Cerebellar cortex (tissue), 1 donor: ENCODE measurements at places on chromosomes 11 and 22.

DNA sequence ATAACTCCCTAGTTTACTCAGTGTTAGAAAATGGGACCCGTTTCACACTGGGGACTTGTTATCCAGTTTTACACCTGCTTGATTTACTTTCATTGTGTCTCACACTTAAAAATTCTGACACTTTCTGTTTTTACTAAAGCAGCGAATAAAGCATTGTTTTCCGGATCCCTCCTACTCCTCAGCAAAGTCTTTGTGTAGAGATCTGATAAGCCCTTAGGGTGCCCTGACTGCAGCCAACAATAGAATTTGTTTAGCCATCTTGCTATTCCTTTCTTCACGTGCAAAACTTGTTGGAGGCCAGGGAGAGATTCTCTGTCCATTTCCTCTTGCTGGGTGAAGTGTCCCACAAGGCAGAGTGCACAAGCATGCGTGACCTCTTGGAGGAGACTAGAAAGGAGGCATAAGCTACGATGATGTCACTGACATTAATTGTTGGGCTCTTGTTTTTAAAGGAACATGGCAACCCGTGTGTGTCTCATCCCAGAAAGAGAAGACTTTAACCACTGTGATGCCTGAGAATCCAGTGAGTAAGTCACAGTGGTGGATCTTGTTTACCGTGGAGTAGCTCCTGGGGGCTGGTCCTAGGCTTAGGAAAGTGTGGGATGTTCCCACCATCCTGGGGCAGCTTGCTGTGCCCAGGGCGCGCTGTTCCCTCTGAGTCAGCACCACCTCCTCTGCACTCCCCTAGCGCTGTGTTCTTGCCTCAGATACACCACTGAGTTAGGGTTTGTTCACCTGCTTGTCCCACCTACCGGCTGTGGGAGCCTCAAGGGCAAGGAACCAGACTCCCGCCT is 27.7 kb downstream of the MICAL2 start:
- no peak for DNase-seq

GRCh38 chr22:37019309-37020191 is at the start of the genes MPST and TST:
Gene MPST (plus strand): TSS chr22:37019742. CDS start chr22:37019837, 95 bp downstream.
Gene TST (minus strand): TSS chr22:37019447. CDS start chr22:37018732, 715 bp downstream.
- peak; percentile 46 for DNase-seq

DNA sequence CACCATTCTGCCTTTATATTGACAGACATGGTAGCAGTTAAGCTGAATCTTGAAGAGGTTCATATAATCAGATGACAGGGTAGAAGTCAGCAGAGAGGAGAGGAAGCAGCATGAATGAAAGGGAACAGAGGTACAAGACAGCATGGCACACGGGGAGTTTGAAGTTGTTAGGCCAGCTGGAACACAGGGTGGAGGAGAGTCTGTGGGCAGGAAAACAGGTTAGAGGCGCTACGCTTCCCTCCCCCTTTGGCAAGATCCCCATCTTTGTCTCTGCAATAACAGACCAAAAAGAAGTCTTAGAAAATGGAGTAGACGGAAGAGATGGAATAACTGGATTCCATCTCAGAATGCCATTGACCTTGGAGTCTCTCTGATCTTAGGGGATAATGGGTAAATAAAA is 20.0 kb upstream of the NDUFC2 start:
- DNase-seq, result peak; percentile 38

DNA sequence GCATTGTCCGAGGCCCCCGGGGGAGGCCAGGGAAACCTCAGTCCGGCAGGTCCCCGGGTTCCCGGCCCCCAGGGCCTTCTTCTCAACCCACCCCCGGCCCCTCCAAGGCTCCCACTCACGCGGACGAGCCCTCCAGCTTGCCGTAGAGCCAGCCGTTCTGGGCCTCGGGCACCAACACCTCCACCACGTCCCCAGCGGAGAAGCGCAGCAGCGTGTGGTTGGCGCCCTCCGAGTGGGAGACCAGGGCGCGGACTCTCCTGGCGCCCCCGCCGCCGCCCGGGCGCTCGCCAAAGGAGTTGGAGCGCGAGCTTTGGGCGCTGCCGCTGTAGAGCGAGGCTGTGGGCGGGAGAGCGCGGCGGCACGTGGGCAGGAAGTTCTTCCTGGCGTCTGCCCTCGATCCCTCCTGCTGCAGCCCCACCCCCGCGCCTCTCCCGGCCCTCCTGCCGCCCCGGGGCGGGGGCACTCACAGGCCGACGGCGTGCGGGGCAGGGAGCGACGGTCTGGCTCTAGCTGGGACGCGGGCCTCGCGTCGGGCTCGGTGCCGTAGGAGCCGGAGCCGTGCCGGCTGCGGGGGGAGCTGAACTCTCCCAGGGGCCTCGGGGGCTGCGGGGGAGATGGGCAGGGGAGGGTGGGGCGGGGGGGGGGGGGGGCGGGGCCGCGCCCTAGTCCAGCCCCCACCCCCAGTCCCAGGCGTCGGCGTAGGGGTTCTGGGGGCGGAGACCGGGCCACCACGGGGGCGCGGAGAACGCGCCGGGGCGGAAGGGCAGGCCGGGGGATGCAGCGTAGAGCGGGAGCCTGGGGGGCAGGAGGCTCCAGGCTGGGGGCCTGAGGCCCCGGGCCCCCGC is 4.9 kb upstream of the SLC16A8 start:
- no peak for DNase-seq

- no peak for DNase-seq
Measured at GRCh38 chr11:95156916-95157541, 67.4 kb downstream of the ENDOD1 start.

DNA sequence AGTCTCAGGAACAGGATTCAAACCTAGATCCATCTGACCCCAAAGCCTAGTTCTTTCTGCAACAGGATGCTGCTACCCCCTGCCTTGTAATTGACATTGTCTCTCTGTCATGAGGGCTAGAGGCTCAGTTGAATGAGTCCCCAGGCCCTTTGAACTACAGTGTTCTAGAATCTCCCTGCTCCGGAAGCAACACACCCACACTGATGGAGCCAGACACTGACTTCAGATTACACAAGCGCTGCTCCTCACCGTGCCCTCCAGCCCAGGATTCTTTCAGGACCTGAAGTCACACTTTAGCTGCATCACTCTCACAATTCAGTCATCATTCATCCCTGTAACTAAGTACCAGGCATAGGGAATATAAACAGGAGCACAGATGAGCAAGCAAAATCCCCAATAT is 69.6 kb downstream of the RAB30 start:
- no peak for DNase-seq

DNA sequence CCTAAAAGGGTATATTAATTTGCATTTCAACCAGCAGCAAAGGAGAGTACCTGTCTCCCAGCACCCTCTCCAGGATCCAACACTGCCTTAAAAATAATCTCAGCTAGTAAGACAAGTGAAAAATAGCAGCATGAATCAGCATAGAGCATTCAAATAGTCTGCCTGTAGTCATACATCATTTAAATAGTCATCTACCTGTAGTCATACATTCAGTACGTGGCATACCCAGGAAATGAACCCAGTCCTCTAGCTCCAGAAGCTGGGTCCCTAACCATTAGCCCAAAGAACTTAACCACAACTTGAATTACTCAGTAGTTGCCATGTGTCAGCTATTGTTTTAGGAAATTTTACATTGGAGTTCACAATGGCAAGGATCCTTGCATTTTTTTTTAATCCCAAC is 9.3 kb downstream of the TENM4 start:
- DNase-seq, result no peak

DNA sequence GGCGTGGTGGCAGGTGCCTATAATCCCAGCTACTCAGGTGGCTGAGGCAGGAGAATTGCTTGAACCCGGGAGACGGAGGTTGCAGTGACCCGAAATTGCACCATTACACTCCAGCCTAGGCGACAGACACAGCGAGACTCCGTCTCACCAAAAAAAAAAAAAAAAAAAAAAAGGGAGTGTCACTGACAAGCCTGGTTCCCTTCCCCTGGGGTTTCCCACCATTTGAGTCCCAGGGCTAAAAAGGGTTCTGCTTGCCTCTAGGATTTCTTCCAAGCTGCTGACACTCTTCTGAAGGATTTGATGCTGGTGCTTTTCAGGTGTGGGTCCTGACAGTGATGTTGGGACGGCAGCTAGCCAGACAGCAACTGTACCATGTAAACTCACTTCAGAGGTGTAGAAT is 1.3 kb upstream of the CCDC88B start:
- DNase-seq, result no peak

- DNase-seq, result no peak
Measured at GRCh38 chr22:27970596-27971220, 51.7 kb upstream of the PITPNB start.

- DNase-seq, result no peak
Measured at GRCh38 chr11:63032457-63032856, 16.8 kb upstream of the SLC22A8 start.

- DNase-seq, result no peak
Measured at GRCh38 chr22:31585161-31585859, 76.7 kb downstream of the PISD start.

GRCh38 chr11:99739464-99740089 is 718.8 kb downstream of the CNTN5 start:
- DNase-seq, result no peak

DNA sequence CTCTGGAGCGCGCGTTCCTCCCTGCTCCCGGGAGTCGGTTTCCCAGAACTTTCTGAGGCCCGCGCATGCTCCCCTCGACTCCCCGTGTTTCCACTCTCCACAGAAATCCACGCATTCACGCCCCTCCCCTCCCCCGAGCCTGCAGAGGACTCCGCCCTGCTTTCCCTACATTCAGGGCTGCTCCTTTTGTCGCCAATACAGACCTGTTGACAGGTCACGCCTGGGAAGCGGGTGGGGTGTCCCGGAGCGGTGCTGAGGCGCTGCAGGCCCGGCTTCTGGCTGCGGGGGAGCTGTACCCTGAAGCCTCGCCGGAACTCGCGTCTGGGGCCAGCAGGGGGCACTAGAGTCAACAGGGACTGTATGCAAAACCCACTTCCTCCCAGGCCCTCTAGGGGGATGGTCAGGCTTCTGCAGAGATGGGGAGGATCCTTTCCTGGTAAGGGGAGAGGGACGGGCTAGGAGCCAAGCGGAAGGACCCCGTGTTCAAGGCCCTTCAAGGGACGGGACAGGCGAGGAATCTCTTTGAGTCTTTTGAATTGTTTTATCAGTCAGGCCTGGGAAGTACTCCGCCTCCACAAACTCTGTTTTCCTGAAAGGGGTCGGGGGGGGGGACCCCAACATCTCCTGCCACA is at the start of gene PRAME:
Gene PRAME (minus strand): TSS at position 294 of the 632 bp plus-strand sequence. CDS start 2,433 bp downstream, outside the sequence.
- DNase-seq, result peak; percentile 62

- no peak for DNase-seq
Measured at GRCh38 chr11:61071208-61071681, 31.0 kb upstream of the CD5 start.

GRCh38 chr11:122979815-122980595 is 1.6 kb downstream of the BSX start:
- DNase-seq, result no peak

- no peak for DNase-seq
Measured at GRCh38 chr11:2095198-2095520, 44.0 kb downstream of the IGF2 start.

DNA sequence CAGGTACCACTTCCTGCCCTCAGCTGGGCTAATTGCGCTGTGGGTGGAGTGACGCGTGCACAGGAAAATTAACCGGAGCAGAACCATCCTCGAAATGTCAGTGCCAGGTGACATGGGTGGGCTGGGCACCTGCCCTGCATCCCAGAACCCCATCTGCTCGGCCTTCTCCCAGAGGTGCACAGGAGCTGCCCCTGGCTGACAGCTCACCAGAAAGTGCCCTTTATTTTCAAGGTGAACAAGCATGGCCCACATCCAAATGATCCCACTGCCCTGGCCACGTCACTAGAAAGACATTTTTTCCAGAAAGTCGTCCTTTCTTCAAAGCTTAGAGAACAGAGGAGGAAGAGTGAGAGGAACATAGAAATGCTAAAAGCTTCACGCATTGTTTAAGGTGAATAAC is 4.1 kb upstream of the ELFN2 start:
- DNase-seq, result no peak

DNA sequence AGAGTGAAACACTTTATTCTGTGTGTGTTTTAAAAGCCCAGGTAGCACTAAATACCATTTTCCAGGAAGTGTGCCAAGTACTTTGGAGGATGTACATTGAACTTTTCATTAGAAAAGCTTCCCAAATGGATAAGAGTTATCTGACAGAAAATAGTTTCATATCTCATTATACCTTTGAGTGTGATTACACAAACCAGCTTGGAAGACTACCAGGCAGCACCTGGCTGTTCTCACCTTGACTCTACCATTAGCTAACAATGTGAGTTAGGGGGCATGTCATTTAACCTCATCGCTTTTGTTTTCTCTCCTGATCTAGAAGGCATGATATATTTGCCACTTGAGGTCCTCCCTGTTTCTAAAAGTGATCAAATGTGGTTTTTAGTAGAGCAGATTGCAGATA is 50.2 kb downstream of the GRM5 start:
- DNase-seq, result no peak

DNA sequence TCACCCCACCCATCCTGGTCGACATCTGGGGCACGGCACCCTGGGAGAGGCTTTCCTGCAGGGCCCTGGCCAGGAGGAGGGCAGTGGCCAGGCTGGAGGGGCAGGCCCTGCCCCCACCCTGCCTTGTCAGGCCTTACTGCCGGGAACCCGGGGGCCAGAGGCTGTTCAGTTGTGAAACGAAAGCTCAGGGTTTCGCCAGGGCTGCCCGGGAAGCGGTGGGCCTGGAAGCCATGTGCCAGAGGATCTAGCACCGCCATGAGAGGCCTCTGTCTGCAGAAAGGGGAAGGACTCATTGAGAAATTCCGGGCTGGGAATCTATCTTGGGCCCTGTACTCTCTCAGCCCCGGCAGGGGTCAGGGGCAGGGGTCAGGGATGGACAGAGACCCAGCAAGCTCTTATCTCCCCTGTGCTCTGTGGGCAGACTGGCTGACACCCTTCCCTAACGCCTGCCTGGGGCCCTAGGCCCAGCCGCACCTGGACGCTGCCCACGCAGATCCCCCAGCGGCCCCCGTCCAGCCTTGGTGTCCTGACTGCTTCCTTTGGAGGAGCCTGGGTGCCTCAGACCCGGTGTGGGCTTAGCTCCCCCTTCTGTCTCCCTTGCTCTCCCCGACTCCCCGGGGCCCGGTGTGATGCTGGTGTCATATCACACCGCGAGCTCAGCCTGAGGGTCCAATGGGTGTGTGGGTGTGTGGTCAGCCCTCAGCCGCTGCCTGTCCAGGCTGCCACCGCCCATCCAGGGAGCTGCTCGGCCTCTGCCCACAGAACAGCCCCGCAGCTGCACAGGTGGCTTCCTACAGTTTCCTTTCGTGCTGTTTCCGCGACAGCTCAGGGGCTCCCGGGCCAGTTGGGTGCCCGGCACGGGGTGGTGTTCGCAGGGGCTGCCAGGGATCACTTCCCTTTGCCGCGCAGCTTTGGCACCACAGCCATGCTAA is 6.5 kb downstream of the PIM3 start:
- DNase-seq, result no peak

DNA sequence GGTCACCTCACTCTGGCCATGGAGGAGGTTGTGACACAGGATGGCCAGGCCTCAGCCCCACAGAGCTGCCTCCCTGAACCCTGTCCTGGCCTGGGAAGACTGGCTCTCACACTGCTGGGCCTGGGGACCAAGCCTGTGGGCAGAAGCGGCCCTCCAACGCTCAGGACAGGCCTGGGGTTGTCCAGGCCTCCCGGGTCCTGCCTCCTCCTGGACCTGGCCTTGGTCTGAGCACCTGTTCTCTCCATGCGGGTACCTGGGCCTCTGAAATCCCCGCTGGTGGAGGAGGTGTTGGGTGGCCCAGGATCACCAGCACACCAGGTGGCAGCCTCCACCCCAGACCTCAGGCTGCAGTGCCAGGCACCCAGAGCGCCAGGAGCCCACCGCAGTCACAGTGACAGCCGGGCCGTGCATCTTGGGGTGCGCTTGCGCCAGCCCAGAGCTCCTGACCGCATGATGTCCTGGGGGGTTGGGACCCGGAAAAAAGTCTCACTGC is 16.1 kb upstream of the PIM3 start:
- DNase-seq, result no peak

- DNase-seq, result no peak
Measured at GRCh38 chr11:16960250-16960649, 54.0 kb downstream of the PLEKHA7 start.

- DNase-seq, result no peak
Measured at GRCh38 chr22:20110359-20110985, 5.4 kb upstream of the RANBP1 start.
